D341Med (cell line): ENCODE measurements at places on chromosomes 2 and 18.
A peak's percentile ranks its signal among the peaks of the same experiment; 100 is the strongest.

DNA sequence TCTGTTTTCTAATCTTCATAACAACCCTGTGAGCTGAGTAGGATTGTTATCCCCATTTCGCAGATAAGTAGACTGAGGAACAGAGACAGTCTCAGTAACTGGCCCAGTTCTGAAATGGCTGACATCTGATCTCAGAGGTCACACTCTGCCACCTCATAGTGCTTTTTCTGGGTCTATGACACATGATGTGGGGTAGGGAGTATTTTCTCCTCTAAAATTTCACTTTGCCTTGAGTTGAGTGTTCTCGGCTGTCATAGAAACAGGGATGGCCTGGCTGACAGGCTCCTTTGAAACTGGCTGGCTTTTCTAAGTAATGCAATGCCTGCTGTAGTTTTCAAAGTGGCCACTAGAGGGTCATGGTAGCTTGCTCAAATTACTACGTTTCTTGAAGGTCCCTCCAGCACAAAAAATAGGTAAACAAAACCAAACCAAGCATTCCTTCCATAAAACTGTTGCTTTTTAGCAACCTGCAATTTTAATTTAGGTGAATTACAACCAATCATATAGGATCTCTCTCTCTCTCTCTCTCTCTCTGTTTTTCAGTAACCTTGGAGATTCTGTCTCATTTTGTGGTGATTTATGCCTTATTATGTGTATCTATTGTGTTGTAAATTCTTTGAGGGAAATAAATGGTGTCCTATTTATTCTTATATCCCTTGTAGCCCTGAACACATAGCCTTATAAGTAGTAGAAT, 84.2 kb upstream of the TTN start:
- DNase-seq, result peak; percentile 59

- DNase-seq, result no peak
Observed at GRCh38 chr2:233142355-233142897, 82.3 kb downstream of the INPP5D start.

DNA sequence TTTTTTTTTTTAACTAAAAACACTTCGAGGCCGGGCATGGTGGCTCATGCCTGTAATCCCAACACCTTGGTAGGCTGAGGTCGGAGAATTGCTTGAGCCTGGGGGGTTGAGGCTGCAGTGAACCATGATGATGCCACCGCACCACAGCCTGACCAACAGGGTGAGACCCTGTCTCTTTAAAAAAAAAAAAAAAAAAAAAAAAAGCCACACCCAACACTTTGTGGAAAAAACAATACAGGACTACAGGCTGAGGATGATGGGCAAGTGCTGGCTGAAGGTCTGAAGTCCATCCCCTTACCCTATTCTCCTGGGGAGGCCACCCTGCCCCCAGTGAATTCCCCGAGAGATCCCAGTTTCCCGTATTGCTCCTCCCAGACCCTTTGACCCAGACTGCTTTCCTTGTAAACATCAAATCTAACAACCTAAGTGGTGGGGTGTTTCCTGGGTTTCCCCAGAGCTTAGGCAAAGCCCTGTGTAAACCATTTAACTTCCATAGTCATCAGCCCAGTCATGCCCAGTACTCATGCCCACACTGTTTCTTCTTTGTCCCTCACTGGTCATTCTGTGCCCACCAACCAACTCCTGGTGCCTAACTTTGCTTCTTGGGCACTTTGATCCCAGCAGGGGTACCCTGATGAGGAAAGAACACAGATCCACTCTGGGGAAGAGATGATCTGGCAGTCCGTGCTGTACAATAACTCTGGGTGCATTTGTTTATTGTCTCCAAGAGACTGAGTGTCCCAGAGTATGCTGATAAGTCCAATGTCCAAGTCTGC, 5.8 kb upstream of the TMEM37 start:
- DNase-seq, result no peak

- DNase-seq, result no peak
Observed at GRCh38 chr2:69936906-69937305, 22.0 kb downstream of the MXD1 start.

- no peak for DNase-seq
Observed at GRCh38 chr2:231810905-231811304, 24.7 kb downstream of the COPS7B start.

GRCh38 chr2:217291259-217291658, 431.4 kb upstream of the TNP1 start:
- DNase-seq, result no peak

DNA sequence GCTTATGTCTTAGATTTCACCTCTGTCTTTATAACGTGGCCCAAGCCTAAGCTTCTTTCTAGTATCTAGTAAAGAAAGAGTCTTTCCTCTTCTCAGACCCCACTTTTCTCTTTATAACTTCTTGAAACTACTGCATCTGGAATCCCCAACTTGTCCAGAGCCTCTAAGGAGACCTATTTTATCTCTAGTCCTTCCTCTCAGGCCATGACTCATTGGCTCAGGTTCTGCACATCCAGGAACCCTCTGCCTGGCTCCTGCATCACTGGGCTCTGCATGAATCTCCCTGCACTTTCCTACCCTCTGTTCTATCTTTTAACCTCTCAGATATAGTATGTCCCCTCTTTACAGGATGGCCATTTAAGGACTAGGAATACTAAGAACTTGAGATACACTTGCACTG, 124.7 kb downstream of the DNAH6 start:
- no peak for DNase-seq

GRCh38 chr2:221102896-221103688, 469.0 kb downstream of the EPHA4 start:
- no peak for DNase-seq

- DNase-seq, result peak; percentile 26
Observed at GRCh38 chr2:23900541-23901322, 26.2 kb downstream of the ATAD2B start.

GRCh38 chr2:203905656-203906055, 30.9 kb upstream of the ICOS start:
- DNase-seq, result no peak

DNA sequence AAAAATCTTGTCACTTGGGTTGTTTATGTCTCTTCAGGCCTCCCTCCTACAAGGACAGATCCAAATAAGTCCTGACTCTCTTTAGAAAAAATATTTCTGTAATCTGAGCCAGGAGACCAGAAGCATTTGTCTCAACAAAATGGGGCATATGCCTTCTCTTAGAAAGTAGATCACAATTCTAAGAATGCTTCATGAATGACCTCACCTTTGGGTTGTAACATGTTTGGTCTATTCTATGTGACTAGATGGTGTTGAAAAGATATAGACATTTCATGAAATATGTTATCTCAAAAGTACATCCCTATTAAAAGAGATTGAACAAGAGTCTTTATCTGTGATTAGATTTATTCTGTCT, 159.0 kb upstream of the SETBP1 start:
- DNase-seq, result no peak

GRCh38 chr18:51426996-51427395, 229.5 kb upstream of the MEX3C start:
- no peak for DNase-seq

GRCh38 chr18:48802543-48803290, 148.0 kb downstream of the SMAD7 start:
- DNase-seq, result no peak

GRCh38 chr2:19664646-19665045, 237.1 kb downstream of the TTC32 start:
- no peak for DNase-seq

DNA sequence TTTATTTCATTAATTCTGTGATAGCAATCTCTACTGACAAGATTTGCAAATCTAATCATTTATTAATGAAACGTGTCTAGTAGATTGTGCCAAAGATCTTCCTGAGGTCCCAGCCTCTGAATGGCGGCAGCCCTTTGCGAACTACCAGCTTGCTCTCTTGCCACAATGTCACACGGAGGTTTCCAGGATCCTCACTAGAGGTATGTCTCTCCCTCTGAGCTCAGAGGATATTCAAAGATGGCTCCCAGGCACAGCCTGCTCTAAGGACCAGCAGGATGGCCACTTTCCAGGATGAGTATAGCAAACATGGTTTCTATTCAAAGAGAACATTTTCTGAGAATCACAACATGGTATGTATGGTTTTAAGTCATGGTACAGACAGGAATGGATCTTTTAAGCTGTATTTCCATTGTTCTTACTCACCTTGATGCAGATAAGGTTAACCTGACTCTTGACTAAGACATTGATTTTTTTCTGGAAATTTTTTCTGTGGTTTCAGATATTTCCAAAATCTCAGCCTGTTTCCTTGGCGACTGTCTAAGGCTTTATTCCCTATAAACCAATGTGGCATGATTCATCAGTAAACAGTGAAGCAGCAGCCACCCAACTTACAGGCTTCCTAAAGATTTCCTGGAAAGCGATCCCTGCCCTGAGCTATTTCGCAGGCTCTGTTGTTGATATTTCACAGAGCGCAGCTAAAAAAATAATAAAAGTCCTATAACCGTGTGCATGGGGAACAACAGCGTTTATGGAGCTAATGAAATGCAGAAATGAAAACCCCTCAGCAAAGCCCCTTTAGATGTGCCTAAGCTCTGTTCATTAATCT, 54.1 kb upstream of the KLF7 start:
- DNase-seq, result no peak

DNA sequence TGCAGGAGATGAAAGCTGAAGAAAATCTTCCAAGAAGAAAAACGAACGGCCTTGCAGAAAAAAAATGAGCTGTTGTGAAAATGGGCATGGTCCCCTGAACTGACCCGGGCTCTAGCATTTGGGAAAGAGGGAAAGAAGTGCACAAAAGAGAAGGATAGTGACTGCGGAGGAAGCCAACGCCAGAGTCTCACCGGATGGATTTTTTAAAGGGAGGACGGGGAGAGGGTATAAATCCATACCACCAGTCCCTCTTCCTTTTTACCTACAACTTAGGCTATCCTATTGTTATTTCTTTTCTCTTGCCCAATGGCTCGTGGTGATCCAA, 601 bp downstream of the WDR35 start:
- no peak for DNase-seq

- DNase-seq, result no peak
Observed at GRCh38 chr2:198017068-198017467, 212.7 kb downstream of the PLCL1 start.

DNA sequence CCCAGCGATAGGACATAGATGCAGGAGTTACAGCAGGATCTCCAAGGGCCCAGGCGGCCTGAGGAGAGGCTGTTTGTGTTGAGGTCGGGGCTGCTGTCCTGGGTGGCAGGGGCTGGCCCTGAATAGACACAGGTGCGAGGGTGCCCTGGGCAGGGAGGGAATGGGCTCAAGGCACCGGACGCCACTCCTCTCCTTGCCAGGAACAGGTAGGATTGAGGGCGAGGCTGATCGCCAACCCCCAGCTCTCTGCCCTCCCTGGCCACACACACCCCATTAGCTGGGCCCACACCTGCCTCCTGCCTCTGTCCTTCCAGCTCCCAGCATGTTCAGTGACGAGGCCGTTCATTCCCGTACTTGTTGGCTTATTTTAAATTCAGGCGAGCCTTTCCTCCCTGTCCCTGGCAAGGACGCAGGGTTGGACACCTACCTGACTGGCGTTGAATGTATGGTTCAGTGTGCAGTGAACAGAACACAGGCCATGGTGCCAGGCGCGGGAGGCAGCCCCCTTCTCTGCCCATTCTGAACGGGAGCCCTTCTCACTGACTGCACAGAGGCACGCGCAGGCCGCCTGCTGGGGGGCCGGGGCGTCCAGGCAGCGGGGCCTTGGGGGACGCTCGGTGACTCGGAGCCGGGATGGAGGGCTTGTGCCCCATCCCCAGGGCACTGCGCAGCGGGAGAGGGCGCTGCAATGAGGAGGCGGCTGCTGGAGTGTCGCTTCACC, 41.3 kb upstream of the SNED1 start:
- DNase-seq, result no peak

DNA sequence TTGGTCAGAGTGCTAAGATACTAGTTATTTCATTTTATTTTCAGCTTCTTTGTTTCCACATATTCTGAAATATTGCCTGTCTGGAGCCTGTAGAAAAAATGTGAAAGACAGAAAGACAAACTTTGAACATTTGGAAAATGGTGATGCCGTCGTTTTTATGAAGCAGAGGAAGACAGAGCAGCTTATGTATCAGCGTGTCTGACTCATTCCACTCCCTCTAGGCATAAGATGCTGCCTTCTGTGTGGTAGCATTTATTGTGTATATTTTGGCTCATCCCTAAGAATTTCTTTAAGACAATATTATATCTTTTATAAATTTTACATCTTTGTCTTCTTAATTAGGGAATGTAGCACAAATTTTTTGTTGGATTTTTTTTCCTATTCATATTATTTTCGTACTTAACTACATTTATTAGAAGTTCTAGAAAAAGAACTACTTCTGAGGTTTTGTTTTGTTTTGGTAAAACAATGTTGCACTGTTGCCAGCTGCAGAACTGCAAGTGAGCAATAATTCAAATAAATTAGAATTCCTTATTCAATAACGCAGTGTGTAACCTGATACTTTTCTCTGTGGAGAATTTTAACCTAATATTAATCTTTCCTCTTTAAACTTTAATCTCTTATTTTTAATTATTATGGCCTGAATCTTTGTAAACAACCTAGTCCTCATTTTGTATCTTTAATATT, 300.4 kb downstream of the ZNF407 start:
- no peak for DNase-seq

DNA sequence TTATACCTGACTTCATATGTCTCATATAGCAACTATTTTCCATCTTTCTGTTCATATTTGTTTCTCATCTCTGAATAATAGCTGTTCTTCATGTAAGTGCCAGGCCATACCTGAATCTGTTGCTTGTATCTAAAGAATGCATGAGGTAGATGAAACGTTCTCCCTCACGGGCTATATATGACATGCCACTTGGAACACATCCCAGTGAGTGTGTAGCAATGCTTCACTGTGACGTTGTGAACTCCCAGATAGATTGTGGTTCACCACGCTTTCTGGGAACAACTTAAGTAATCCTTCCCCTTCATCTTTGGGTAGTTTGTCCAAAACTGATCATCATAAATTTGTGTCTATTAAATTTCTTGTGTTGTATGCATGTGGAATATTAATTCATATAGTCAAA, 60.1 kb downstream of the RDH14 start:
- DNase-seq, result no peak

- no peak for DNase-seq
Observed at GRCh38 chr2:84865181-84865783, 15.6 kb downstream of the TRABD2A start.

- DNase-seq, result no peak
Observed at GRCh38 chr2:98507891-98508708, 63.4 kb downstream of the INPP4A start.

- DNase-seq, result no peak
Observed at GRCh38 chr2:119513832-119514231, 10.5 kb downstream of the SCTR start.

DNA sequence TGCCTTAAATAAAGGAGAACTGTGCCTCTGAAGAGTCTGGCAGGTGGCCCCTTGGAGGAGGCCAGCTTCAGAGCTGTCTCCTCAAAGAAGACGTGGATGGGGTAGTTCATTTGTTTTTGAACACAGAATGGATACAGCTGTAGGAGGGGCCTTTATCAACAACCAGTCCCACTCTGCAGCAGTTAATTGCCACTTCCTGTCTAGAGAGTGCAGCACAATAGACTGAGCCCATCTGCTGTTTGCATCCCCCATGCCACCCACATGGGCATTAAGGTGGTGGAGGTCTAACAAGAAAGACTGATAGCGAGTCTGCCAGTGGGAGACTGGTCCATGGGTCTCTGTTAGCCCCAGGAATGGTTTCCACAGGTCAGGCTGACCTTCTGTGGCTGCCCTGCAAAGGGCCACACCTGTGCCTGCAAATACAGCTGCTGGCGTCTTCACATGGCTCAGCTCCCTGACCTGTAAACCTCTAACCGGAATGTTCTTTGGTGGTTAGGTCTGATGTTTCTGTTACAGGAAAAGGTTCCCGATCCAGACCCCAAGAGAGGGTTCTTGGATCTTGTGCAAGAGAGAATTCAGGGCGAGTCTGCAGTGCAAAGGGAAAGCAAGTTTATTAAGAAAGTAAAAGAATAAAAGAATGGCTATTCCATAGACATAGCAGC, 153.3 kb upstream of the ITGA6 start:
- no peak for DNase-seq

GRCh38 chr2:156935616-156936015, 321.9 kb upstream of the GALNT5 start:
- DNase-seq, result no peak
